ENCODE measurements at places on chromosomes 5 and 9. TPM values are rescaled to one million over a fixed set of nuclear protein-coding genes. Genes with fewer than 3 reads are reported as not detected.

DNA sequence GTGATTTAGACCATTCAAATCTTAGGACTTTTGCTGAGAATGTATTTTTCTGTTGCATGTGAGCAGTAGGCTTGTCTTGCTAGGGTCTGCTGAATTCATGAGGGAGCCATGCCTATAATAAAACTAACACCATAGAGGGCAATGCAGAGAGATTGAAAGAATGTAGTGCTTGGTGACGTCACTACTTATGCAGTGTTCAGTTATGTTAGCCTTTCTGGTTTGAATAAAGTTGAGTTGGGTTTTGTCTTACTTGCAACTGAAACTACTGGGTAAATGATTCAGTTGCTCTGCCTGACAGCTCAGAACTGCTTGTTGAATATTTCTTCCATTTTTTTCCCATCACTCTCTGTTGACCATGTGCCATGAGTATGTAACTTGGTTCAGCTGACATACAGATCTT, 114.1 kb downstream of the PAM start:
- DNase-seq = no peak

Gene FABP6
- total RNA-seq = not detected

Gene TAF1L
- total RNA-seq = not detected

Gene INPP5E
- total RNA-seq = 26.6 TPM

DNA sequence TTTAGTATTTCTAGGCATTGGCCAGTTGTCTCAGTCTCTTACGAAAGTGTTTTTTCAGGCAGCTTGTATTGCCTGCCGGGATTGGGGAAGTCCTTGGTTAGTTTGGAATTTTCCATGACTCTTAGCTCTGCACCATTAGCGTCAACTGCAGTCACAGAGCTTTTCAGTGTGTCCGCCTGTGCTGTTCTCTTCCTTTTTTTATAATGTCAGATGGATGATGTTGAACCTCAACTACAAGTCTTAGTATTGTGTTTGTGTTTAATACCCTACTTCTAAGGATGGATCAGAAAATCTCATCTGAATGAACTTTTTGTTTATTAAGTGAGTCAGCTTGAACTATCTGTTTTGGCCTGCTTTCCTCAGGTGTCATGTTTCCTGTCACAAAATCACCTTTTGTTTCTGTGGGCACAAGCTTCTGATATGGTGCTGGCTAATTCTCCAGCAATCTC, 33.1 kb downstream of the ATP6V0E1 start:
- no peak for DNase-seq

Gene WNT8A
- not detected for total RNA-seq

Gene FAXDC2
- total RNA-seq = not detected

GRCh38 chr5:171776770-171777759, 8.6 kb upstream of the SMIM23 start:
- DNase-seq = no peak

DNA sequence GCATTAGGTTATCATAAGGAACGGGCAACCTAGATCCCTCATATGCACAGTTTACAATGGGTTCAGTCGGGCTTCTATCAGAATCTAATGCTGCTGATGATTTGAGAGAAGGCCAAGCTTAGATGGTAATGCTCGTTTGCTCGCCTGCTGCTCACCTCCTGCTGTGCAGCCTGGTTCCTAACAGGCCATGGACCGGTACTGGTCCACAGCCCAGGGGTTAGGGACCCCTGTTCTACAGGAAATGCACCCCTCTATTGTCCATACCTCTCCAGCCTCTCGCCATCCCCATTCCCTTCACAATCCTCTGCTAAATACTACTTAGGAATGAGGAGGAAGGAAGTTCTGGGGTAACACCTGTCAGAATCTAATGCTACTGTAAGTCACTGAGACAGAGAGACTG, 75.1 kb downstream of the OXCT1 start:
- DNase-seq = no peak

Gene AK3
- 14.5 TPM for total RNA-seq

DNA sequence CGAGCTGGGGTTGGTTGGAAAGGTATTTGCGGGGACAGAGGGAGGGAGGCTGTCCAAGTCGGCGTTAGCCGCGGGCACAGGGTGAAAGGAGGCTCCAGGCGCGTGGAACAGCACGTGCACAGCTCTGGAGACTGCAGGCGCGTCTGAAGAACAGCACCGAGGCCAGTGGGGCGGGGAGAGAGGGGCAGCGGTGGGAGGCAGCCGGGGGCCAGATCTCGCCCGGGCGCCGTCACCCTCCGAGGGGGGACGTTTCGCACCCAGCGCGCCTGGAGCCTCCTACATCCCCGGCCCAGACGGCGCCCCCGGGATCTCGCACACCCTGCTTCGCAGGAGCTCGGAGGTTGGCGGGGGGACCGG, 79.6 kb downstream of the NTNG2 start:
- no peak for DNase-seq

- DNase-seq = no peak
Measured at GRCh38 chr9:15837079-15837679, 284.3 kb downstream of the CCDC171 start.

DNA sequence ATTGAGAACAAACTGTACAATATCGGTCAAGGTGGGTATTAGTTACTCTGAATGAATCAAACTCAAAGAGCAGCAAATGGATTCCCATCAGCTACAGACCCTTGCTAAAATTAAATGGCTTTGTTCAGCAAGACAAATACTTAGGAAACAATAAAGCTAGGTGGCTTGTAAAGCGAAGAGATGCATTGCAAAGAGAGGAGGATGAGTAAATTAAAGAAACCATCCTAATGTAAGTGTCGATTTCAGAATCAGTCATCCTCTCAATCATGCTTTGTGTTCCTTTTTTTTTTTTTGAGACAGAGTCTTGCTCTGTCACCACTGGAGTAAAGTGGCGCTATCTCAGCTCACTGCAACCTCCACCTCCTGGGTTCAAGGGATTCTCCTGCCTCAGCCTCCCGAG, 359.2 kb upstream of the ZNF462 start:
- no peak for DNase-seq

Gene CXXC5
- 94.9 TPM for total RNA-seq

GRCh38 chr9:1538301-1538700, 476.8 kb upstream of the SMARCA2 start:
- no peak for DNase-seq

DNA sequence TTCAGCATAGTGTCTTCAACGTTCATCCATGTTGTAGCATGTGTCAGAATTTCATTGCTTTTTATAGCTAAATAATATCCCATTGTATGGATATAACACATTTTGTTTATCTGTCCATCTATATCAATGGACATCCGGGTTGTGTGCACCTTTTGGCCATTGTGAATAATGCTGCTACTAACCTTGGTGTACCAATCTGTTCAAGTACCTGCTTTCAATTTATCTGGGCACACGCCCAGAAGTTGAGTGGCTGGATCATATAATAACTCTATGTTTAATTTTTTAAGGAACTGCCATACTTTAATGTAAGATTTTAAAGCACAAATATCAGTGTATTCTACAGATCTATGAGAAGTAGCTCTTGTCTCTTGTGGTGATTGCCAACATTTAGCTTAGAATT, 43.5 kb downstream of the SCAI start:
- DNase-seq = no peak

Gene PAEP
- not detected for total RNA-seq

Gene SLC34A3
- total RNA-seq = not detected

DNA sequence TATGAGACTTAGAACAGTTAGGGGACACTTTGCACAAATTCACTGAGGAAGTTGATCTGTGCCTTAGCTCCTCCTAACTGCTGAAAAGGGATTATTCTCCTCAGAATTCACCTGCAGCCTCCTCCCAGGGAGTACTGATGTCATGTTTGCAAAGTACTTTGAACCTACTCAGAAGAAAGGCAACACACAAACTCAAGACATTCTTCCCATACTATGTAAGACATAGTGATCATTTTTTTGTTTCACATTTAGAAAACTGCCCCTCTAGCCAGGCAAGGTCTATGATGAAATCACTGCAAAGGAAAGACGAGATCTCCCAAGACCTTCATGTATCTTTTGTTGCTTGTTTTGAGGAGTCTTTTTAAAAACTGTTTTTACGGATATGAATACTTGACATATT, 10.6 kb upstream of the VLDLR start:
- no peak for DNase-seq

- no peak for DNase-seq
Measured at GRCh38 chr9:18700714-18701113, 226.8 kb downstream of the ADAMTSL1 start.

GRCh38 chr5:30592833-30593232, 600.7 kb upstream of the CDH6 start:
- DNase-seq = no peak

DNA sequence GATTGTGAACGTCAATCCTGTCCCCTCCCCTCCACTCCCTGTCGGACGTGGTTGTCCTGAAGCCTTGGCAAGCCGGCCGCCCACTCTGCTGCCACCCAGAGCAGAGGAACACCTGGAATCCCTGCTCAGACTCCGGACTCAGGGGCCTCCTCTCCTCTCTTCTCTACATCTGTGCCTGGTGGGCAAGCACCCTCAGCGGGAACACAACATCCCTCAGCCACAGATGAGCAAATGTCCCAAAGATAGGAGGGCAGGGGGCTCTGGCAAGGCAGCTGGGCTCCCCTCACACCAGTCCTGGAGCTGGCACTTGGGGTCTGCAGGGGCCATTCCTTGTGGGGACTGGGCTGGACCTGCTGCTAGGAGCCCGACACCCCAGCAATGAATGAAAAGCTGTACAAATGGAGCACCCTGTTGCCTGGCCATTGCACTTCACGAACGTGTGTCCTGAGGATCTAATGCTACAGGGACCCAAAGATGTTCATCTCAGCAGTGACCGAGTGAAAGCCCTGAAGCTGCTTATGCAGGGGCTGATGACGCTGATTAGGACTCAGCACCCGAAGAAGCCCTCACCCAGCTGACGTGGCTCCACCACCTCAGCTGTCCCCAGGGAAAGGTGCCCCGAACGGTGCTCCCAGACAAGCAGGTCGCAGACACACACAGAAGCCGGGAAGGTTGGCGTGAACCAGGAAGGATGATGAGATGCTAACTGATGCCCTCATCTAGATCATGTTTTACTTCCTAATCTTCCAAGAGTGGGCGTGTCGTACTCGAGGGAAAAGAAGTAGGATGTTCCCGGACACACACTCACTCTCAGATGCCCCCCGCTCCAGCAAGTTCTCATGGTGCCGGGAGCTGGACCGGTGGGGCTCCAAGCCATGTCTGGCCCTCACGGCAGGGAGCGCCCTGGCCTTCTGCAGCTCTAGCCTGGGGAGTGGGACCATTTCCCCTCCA, 177.0 kb upstream of the PPP1R26 start:
- DNase-seq = no peak

DNA sequence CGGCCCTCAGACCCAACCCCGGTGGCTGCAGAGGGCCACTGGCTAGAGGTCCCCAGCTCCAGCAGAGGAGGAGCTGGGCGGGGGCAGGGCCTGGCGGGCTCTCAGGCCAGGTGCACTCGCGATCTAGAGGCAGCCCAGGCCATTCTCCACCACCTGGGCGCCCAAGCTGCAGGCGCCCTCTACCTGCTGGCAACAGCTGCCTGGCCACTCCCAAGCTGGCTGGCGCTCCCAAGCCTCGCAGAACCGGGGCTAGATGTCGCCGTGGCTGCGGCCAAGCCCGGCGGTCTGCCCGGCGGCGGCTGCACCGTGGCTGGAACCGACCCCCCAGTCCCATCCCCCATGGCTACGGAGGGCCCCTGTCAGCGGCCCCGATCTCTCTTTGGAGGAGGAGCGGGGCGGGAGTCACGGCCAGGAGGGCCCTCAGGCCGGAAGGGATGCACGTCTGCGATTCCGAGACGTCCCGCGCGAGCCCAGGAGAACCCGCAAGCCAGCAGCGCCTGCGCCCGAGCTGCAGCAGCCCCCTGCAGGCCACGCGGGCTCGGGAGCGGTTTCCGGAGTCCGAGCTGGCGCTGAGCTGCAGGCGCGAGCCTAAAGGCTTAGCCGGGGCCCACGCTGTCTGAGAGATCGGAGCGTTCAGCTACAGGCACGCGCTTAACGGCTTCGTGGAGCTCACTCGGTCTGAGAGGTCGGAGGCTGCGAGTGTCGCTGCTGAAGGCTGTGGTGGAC, 44.3 kb upstream of the BICD2 start:
- DNase-seq = peak; percentile 62

DNA sequence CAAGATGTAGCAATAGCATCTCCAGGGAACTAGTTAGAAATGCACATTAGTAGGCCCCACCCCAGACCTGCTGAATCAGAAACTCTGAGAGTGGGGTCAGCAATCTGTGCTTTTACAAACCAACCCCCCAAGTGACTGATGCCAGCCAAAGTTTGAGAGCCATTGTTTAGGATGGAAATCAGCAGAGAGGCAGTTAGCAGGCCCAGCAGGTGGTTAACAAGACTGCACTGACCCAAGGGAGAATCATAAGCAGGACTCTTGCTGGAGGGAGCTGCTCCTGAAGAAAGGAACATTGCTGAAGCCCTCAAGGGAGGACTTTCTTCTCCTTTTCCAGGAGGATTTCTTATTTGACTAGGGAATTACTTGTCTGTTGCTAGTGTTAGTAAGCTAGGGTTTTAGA, 74.2 kb upstream of the SLC12A2 start:
- no peak for DNase-seq

Gene SH2D3C
- 51.8 TPM for total RNA-seq

DNA sequence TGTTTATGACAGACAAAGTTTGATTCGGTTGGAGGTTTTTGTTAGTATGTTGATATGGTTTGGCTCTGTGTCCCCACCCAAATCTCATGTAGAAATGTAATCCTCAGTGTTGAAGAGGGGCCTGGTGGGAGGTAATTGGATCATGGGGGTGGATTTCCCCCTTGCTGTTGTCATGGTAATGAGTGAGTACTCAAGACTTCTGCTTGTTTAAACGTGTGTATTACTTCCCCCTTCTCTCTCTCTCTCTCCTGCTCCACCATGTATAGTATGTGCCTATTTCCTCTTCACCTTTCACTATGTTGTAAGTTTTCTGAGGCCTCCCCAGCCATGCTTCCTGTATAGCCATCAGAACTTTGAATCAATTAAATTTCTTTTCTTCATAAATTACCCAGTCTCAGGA, 415.1 kb downstream of the HCN1 start:
- no peak for DNase-seq

DNA sequence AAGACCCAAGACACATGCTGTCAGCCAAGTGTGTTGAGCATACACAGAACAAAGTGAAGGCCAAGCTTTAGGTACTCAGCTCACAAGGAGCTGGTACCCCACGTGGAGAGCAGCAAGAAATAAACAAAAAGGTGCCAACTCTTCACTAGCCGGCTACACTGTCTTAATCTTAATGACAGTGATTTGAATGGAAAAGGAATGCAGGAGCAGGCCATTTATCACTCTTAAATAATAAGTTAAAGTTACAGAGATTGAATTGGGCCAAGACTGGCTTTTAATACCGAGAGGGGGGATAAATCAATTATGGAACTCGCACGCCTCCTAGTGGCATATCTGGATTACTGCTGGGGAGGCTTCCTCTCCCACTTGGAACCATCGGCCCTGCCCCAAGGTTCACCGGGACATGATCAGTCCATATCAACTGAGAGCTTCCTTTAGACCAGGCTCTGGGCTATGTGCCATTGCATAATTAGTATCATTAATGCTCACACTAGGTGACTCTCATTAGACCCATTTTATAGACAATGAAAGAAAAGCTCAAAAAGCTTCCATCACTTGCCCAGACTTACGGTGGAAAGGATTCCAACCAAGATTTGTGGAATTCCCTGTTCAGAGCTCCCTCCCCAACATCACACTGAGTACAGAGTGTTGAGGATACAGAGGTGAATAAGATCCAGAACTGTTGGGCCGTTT, 94.0 kb downstream of the ACTL7B start:
- no peak for DNase-seq

Gene MEIKIN
- not detected for total RNA-seq

All from activated B cell treated with CpG ODN at 0.5 μM for 24 hours (primary cell).